ENCODE measurements at places on chromosomes 4 and X.

GRCh38 chrX:85052205-85052604 lies 48.5 kb downstream of the APOOL start:
- DNase-seq: no peak

DNA sequence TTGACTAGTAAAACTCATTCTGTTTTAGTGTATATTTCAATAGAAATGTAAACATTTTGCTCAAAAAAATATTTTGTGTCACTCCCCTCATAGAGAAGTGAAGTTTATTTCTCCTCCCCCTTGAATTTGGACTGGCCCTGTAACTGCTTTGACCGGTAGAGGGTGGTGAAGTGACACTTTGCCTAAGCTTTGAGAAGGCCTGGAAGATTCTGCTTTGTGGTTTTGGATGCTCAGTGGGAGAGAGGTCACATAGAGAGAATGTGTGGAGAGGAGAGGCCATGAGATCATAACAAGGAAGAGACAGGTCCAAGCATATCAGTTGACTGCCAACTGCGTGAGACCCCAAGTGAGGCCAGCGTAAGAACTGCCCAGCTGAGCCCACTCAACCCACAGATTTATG lies 19.1 kb upstream of the ARX start:
- DNase-seq: no peak

GRCh38 chr4:71107726-71108125 lies 114.3 kb downstream of the DCK start:
- no peak for DNase-seq

- DNase-seq: no peak
Observed at GRCh38 chr4:113113151-113113550, 63.7 kb downstream of the ANK2 start.

GRCh38 chr4:123505095-123506010 lies 108.8 kb downstream of the SPRY1 start:
- DNase-seq: no peak

- no peak for DNase-seq
Observed at GRCh38 chrX:140504371-140505324, at the start of gene SOX3. Gene SOX3 (minus strand): TSS chrX:140505069. CDS start chrX:140505060, 9 bp downstream.

GRCh38 chr4:76622717-76623116 lies 187.7 kb downstream of the SHROOM3 start:
- DNase-seq: no peak

DNA sequence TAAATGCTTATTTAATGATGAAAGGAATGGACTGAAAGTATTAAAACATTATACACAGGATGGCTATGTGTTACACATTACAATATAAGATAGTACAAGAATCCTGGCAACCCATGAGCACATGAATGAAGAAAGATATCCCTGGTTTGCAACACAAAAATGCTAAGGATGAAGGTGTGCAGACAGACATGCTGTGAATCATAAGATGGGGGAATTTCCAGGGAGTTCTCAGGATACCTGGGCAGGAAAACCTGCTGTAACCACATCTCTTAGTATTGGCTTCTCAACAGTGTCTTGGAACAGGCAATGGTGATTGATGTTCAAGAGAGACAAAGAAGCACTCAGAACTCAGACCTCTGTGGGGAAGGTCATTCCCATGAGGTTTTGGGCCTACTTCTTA lies 23.9 kb upstream of the ANOS1 start:
- no peak for DNase-seq

DNA sequence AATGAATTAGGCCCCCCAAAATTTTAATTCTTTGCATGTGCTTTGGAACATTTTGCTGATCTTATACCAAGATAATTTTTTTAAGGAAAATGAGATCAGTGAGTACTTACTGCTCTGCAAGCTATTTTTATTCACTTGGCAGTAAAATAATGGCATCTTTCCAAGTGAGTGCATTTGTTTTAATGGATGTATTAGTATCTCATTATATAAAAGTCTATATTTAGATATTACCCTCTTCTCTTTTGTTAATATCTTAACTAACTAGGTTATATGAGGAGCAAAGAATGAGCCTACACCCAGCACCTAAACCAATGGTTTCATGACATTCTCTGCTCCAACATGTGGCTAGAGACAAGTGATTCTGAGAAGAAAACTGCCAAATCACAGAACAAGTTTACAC lies 21.1 kb upstream of the ARAF start:
- no peak for DNase-seq

DNA sequence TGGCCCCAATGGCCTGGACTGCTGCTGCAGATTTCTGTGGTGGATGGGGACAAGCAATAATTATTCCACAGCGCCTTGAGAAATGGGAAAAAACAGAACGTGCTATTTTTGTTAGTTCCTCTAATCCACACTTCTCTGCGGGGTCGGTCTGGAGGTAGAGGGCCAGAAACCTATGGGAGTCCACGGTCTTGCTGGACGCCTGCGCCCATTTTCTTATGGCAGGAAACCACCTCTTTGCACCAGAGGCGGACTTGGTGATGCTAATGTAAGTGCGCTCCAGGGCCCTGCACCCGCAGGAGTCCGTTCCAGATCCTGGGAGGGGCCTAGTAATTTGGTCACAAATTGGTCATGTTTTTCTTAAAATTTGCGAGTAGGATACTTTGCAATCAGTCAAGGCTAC lies 25.9 kb upstream of the CLDN24 start:
- no peak for DNase-seq

DNA sequence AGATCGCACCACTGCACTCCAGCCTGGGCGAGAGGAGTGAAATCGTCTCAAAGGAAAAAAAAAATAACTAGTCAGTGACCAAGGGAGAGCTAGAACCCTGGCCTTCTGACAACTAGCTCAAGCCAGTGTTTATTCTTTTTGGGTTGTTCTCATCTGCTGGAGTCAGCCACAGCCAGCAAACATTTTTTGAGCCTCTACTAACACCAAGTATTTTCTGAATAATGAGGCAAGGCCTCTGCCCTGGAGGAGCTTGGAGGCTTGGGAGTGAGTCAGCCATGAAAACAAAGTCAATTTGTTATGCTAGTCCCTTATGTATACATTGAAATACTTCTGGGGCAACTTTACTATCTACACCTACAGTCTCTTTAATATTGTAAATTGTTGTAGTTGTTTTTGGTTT lies 46.5 kb downstream of the TMA16 start:
- DNase-seq: no peak

- DNase-seq: no peak
Observed at GRCh38 chr4:105135785-105136184, 10.9 kb upstream of the TET2 start.

DNA sequence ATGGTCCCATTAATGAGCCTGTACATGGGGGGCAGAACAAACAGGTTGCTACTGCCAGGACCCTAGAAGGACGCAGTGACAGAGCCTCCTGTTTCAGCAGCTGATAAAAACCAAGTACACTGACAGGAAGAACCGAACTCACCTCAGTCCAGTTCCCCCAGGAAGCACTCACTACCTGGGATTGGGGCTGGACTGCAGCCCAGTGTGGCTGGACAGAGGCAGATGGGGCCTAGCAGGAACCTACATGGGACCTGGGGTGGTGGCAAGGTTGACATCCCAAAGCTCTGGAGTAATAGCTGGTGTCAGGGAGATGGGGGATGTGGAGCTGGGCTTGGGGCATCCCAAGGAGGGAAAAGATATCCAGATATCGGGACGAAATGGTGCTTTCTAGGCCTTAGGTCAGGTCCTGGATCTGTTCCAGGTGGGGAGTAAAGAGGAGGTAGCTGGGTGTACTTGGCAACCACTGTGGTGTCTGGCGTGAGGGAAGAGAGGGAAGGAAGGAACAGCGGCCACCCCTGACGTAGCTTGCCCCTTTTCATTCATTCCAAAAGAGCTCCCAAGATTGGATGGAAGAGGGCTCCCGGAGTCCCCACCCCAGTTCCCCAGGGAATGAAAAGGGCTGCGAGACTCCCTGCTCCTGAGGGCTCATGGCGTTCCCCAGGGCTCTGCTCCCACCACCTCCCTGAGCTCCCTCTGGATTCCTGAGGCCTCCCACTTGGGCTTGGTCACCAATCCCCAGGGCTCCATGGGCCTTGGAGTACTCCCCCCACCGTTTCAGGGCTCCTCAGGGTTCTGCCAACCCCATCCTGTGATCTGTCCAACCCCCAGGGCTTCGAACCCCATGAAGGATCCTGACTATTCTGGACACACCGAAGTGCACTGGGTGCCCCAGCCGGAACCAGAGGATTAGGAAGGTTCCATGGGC lies 4.5 kb downstream of the EMD start:
- DNase-seq: no peak

GRCh38 chr4:173171098-173171497 lies 2.5 kb downstream of the GALNT7 start:
- no peak for DNase-seq

- DNase-seq: no peak
Observed at GRCh38 chrX:25344161-25344936, 328.6 kb upstream of the ARX start.

DNA sequence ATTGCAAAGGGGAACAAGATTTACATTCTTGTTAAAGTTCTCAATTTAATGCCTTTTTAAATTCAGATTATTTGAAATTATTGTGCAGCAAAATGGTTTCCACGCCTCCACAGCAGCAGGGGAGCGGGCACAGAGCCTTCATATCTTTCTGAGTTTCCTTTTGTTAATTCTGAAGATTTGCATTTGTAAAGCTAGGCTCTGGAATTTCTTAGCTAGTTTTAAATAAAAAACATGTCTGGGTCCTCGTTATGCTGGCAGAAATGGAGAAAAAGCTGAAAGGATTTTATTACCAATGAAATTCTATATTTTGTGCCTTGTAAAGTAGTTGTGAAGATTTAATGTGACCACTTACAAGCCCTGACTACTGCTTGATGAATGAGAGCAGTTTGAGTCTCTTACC lies 40.8 kb upstream of the MAGED1 start:
- no peak for DNase-seq

- no peak for DNase-seq
Observed at GRCh38 chrX:1223242-1223600, 10.8 kb upstream of the CRLF2 start.

DNA sequence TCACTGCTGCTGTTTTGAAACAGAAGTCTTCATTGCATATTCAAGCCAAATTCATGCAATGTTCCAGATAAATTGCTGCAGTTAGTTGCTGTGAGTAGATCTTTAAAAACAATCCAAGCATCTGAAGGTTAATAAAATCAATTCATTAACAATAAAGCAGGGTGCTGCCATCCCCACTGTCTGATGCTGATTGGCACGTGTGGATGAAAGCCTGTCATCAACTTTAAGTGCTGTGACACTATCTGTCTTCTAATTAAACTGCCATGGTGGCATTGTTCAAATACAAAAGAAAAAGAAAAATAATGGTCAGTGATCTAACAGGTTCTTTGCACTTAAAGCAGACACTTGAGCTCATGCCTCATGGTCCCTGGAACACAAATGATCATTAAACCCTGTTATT lies 63.0 kb upstream of the MND1 start:
- no peak for DNase-seq

GRCh38 chr4:54386693-54387092 lies 157.6 kb downstream of the PDGFRA start:
- no peak for DNase-seq

DNA sequence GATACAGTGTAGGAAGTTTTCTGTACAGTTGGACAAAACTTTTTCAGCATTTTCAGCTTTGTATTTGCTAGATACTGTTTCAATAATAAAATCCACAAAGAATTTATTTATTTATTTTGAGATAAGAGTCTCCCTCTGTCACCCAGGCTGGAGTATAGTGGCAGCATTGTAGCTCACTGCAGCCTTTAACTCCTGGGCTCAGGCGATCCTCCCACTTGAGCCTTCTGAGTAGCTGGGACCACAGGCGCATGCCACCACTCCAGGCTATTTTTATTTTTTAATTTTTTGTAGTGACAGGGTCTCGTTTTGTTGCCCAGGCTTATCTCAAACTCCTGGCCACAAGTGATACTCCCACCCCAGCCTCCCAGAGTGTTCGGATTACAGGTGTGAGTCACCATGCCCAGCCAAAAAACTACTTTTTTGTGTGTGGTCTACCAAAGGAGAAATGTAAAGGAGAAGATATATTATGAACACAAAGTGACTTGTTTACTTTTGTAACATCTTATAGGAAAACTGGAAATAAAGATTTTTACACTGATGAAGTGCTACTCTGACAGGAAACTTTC lies 13.0 kb upstream of the SOWAHD start:
- no peak for DNase-seq

- DNase-seq: no peak
Observed at GRCh38 chrX:85698921-85699320, 319.5 kb upstream of the POF1B start.

GRCh38 chr4:153383131-153383530 lies 38.6 kb downstream of the MND1 start:
- DNase-seq: no peak

- no peak for DNase-seq
Observed at GRCh38 chr4:185764876-185765275, 47.1 kb downstream of the SORBS2 start.

DNA sequence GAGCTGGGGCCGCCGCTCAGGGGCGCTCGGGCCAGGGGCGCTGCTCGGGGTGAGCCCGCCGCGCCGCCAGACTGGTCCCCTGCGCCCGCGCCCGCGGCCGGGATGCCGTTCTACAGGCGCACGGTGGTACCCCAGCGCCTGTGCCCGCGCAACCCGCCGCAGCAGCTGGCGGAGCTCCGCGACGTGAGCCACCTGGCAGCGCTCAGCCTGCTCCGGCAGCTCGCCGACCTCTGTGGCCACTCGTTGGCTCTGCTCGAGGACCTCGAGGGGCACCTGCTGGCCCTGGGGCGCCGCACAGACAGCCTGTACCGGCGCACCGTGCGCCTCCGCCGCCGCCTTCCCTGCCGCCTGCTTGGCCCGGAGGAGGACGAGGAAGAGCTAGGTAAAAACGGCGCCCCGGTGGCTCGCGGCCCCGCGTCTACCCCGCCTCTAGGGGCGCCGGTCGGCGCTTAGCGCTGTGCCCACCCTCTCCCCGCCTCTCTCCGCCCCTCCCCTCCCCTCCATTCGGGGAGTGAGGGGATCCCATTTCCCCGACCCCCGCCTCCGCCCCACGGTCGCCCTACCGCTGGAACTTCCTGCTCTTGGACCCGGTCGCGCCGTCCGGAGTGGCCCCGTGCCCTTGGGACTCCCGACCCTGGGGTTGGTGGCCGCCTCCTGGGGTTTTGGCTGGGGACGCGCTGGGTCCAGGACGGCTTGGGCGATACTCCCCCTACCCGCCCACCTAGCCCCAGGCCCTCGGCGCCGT lies 513 bp downstream of the NHSL2 start:
- no peak for DNase-seq

DNA sequence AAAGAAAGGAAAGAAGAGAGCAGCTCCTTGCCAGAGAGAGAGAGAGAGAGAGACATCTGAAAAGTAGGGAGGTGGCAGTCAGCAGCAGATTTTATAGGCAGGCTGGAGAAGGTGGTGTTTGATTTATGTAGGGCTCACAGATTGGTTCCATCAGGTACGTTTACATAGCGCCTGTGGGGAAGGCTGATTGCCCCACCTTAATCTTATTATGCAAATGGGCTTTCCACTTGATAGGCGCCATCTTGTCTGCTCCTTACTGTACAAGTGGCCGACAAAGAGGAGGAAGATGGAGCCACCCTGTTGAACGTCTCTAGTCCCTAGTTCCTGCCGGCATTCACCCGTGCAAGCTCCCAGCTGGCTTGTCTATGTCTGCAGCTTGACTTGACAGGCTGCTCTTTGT lies 49.1 kb upstream of the DHRSX start:
- DNase-seq: no peak

DNA sequence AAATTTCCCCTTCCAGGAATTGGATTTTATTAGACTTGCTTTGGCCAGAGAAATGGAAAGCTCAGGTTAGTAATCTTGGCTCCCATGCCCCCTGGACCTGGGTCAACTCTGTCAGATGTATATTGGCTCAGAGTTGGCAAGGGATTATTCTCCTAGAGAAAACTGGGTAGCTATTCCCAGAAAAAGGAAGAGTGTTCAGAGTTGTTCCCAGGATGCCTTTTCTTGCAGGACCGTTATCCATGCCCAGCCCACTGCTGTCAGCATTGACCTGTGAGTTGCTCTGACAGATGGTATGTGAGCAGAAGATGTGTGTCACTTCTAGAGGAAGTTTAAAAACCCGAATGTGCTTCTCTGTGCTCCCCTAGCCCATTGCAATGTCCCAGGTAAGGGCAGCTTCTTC lies 509.9 kb upstream of the ZFP42 start:
- no peak for DNase-seq

Measured in stimulated activated CD8-positive, alpha-beta memory T cell treated with anti-CD3 and anti-CD28 coated beads, Interleukin-7, amount 100 ng/mL, for 1 hour (primary cell).